ENCODE measurements at places on chromosomes 3 and 15.
A peak's percentile ranks its signal among the peaks of the same experiment; 100 is the strongest.

DNA sequence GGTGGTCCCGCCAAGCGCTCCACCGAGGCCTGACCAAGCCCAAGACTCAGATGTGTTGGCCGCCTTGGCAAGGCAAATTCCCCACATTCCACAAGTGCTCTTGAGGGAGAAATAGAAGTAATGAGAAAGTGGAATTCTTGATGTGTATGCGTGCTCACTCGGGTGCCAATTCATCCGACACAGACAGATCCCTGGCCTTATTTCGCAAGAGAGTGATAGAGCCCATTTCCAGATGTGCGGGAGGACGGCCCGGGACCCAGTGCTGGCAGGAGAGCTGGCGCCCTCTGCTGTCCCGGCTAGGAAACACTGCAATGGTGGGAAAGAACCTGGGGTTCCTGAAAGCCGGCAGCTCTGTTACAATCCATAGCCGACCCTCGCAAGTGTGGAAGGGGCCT, 76.0 kb downstream of the HMG20A start:
- DNase-seq, result peak; percentile 67

DNA sequence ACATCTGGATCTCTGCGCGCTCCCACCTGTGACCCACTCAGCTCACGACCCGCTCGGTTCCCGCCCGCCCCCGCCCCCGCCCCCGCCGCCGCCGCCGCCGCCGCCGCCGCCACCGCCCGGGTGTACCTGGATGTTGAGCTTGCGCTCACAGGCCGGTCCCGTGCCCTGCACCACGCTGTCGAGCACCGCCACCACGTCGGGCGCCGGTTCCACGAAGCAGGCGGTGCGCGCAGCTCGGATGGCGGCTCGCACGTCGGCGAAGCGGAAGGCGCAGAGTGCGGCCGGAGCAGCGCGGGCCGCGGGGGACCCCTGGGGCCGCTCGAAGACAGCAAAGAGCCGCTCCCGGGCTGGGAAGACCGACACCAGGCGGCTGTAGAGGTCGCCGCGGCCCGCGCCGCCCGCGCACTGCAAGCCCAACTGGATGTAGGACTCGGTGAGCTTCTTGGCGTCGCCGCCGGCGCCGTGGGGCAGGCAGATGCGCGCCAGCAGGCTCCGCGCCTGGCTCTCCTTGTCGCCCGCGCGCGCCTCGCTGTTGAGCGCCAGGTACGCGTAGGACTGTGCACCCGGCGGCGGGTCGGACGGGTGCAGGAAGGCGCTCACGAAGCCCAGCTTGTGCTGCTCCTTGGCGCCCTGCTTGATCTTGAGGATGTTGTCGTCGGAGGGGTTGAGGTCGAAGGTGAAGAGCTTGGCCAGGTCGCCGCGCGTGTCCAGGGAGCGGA, 1.1 kb downstream of the PLXND1 start:
- peak; percentile 37 for DNase-seq

DNA sequence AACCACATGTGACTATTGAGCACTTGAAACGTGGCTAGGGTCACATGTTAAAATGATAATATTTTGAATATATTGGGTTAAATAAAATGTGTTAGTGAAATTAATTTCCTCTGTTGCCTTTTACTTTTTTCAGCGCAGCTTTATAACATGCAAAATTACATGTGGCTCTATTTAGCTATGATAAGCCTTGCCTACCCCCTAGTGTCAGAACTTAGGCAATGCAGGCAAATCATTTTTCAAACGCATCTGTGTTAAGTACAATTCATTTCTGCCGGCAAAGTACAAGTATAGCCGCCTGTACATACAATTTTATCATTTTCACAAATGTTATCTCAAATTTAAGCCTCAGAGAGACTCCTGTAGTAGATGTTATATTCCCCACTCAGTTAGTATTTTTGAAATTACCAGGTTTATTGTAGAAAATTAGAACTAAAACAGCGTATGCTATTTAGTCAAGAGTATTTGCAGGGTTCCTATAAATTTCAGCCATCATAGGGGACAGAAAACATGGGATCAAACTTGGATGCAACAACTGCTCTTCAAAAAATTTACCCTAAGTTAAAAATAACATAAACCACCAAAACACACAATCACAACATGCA, 56.1 kb downstream of the TAFA4 start:
- no peak for DNase-seq

- no peak for DNase-seq
Measured at GRCh38 chr3:71657831-71658530, 67.2 kb downstream of the EIF4E3 start.

GRCh38 chr15:75129788-75130187, 71.9 kb upstream of the C15orf39 start:
- no peak for DNase-seq

DNA sequence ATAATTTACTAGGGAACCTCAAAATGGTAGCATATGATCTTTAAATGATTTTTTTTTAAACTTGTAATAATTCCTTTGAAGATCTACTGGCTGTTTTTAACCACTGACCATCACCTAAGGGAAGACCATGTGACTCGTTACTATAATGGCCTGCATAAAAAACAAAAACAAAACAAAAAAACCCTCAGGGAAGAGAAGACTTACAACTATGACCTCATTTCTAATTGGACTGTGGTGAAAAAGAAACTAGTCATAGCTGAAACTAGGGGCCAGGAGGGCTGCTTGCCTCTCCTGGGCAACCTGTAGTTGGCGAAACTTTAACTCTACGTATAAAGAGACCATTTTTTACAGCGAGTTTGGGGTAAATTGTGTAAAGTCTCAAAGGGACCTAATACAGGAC, 23.0 kb downstream of the PAQR9 start:
- no peak for DNase-seq

DNA sequence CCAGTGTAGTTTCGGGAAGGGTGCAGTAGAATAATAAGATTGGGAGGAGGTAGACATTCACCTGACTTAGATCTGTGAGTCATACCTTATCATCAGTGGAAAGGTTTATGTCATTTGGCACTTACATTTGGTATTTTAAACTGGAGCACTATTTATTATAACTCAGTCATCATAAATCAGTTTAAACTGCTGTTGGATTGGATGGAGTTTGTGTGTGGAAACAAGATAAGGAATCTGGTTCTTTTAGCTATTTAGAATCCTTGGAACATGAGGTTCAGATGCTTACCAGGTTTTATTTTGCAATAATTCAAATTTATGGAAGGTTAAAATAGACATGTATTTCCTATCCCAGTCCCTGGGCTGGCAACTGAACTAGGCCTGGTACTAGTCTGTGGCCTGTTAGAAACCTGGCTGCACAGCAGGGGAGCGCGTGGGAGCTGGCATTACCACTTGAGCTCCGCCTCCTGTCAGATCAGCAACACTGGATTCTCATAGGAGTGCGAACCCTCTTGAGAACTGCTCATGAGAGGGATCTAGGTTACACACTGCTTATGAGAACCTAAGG, 34.5 kb downstream of the ZFAND6 start:
- DNase-seq, result no peak

DNA sequence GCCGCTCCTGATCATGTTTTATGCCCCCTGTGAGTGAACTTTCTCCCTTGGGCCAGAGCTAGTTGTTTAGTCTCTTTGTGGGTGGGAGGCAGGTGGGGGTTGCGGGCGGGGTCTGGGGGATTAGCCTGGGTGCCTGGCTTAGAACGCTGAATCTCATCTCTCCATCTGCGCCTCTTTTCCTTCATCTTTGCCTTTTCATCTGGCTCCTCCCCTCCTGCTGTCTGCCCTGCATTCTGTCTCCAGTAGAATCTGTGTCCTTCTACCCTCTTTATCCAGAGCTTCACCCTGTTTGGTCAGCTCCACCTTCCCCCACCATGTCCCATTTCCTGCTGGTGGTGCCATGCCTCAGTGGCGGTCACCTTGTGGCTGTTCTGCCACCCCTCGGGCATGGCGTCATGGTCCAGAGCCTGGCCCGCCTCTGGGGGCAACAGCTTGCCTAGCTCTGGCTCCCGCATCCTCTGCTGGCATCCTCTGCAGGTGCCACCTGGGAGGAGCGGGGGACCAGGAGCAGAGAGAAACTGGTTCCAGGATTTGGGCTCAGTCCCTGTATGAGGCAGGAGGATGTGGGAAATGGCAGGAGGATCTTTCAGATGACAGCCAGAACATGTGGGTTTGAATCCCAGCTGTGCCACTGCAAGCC, 44.3 kb downstream of the PDIA5 start:
- no peak for DNase-seq

DNA sequence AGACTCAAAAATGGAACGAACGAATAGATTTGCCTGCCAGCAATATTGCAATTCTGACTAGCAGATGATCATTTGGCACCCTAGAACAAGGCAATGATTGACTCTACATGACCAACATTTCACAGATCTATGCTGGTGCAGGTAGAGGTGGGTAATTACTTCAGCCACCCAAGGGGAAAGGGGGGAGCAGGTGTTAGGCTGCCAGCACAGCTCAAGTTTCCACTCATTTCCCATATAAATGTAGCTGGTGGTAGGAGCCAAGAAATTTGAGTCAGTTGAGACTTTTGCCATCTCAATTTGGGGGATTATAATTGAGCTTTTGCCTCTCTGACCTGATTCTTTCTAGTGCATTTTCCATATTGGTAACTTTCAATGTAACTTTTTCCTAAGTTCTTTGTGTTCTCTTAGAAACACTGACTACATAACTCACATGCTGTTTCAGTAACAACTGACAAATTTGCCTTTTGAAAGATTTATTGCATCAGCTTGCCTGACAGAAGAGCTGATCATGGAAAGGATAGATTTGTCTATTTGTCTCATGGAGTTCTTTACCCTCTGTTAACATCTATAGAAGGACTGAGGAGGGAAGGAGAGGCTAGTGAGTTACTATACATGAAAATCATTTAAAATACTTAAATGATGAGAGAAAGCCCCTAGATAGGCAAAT, 902.5 kb downstream of the ZPLD1 start:
- no peak for DNase-seq

- no peak for DNase-seq
Measured at GRCh38 chr3:30477149-30477921, 129.1 kb upstream of the TGFBR2 start.

DNA sequence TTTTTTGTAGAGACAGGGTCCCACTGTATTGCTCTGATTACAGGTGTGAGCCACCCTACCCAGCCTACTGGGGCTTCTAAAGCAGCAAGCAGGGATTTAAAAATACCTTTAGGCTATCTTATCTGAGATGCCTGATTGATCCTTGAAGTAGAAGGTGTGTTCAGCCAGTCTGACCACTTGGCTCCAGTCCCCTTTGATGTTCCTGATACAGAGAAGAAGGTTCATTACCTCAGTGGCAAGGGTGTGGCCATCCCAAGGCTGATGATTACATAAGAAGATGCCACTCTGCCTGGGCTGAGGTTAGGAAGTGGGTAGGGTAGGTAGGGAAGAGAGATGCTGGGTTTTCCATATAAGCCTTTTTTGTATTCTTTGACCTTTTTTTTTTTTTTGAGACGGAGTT, 11.2 kb upstream of the DCAF1 start:
- DNase-seq, result no peak

GRCh38 chr3:96803870-96804269, 10.5 kb upstream of the EPHA6 start:
- DNase-seq, result no peak

GRCh38 chr15:69119001-69119400, 41.4 kb upstream of the GLCE start:
- no peak for DNase-seq

DNA sequence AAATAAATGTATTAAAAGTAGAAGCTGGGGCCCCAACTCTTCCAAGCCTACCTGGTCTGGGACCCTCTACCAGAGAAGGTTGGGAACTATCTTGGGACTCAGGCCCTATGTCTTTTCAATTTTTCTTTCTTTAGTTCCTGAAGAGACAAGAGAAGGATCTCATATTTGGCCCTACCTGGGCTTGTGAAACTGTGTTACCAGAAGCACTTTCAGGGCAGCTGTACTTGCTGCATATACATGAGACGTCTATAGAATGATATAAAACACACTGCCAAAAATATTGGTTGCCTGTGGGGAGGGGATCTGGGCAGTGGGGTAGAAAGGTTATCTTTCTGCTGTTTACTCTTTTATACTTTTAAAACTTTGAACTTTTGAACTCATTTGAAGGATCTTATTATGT, 604 bp upstream of the EPB42 start:
- DNase-seq, result no peak

GRCh38 chr15:96327155-96327741, 3.3 kb upstream of the NR2F2 start:
- DNase-seq, result no peak

DNA sequence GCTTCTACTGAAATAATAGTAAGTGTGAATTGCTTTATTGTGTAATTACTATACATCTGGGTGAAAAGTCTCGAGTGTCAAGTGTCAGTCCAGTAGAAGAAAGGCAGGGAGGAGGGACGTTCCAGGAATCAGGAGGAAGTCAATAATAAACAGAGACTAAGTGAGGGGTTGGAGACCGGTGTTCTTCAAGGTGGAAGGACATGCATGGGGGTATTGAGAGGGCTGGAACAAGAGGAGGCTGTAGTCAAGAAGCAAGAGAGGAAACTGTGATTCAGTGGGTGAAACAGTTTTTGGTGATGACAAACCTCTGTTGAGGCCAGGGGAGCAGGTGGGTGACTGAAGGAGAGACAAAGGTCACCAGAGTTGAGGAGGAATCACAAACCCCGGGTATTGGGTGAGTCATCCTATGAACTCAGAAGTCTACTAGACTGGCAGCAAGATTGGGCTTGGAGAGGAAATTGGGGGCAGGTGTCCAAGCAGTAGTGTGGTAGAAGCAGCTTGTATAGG, 11.6 kb upstream of the SCAMP5 start:
- no peak for DNase-seq

GRCh38 chr3:142053244-142053643, 96.1 kb downstream of the TFDP2 start:
- DNase-seq, result no peak

DNA sequence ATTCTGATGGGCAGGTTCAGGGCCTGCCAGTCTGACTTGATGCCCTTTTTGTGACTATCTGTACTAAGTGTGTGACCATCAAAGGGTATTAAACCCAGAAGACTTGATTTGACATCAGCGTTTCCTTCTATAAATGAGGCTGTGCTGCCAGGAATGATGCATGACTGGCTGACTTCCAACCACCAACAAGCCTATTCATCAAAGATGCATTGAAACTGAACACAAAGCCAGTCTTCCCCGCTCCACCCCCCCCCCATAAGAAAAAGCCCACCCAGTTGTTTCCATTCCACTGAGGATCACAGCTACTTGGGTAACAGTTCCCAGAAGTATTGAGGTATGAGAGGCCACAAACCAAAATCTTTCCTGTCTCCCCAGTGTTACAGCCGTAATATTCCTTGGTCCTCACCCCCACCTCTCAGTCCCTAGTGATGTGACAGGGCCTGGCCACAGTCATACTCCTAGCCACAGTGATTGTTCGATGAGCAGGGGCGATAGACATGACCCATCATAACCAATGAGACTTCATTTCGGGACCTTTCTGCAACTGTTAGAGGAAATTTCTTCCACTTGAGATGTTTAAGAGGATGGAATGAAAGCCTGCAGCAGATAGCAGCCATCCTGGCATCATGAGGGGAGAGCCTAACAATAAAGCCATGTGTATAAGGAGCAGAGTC, 22.6 kb downstream of the SH3BP5 start:
- no peak for DNase-seq

- no peak for DNase-seq
Measured at GRCh38 chr3:137988152-137988551, 21.8 kb upstream of the CLDN18 start.

GRCh38 chr15:56468401-56468800, 3.5 kb upstream of the MNS1 start:
- no peak for DNase-seq

GRCh38 chr15:49045751-49046219, 461 bp downstream of the SECISBP2L start:
- no peak for DNase-seq

- DNase-seq, result no peak
Measured at GRCh38 chr15:83538682-83539081, 91.5 kb downstream of the SH3GL3 start.

Measured in activated B cell treated with CpG ODN at 0.5 μM for 24 hours (primary cell).